PC-3 (cell line): ENCODE measurements at places on chromosomes 5 and 9. TPM values are rescaled to one million over a fixed set of nuclear protein-coding genes. Genes with fewer than 3 reads are reported as not detected.
A peak's percentile ranks its signal among the peaks of the same experiment; 100 is the strongest.

Gene TRIP13
- 56.4 and 69.0 TPM in 2 replicates for total RNA-seq

Gene RASGRF2
- total RNA-seq: 0.18 TPM in 1 of 2 replicates, not detected in the other

Gene SLC6A7
- total RNA-seq: 0.29 and 0.35 TPM in 2 replicates

Gene VLDLR
- 0.81 and 1.2 TPM in 2 replicates for total RNA-seq

Gene NXNL2
- 0.66 TPM in 1 of 2 replicates, not detected in the other for total RNA-seq

DNA sequence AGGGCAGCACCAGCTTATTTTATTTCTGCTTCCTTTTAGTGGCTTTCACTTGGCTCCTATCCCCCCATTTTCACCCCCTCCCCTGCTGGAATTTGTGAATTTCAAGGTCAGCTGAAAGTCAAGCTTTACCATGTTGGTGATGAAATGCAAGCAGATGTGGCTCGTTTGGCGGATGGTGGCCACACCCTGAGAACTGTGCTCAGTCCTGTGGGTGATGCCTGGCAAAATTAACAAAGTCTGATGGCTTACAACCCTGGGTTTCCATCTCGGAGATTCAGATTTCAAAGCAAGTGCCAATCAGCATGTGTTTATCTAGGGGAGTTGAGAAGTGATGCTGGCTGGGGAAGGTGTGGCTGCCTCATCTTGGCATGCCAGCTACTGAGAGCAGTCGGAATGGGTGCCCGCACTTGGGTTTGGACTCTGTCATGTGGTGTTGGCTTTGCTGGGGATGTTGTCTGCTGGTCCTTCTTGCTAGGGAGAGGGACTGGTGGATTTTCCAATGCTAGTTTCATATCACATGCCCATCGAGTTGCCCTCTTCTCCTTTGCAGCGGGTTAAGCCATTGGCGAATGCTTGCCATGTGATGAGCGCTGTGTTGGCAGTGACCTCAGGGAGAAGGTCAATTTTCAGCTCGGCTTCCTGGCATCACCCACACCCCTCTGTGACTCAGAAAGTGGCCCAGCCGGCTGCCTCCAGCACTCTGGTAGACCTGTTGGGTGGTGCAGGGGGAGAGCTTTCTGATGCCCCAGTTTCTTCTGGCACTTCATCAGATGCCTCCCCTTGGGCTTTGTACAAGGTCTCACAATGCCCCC, 77.0 kb upstream of the PITX1 start:
- DNase-seq: peak; percentile 30

DNA sequence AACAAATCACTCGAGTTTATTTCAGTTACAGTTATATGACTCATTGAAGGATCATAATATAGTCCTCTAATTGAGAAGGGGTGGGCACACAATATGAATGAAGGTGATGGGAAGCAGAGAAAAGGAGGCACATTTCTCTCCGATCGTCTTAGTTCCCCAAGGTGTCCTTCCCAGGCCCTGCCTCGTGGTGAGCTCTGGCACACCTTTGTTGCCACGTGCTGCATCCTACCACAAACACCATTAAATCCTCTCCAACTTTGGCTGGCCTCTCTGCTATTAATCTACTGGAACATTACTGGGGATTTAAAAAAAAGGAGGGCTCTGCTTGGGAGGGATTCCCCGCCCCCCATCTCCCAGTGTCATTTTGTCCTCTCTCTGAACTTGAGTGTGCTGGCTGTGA, 42.9 kb downstream of the CDH6 start:
- no peak for DNase-seq

DNA sequence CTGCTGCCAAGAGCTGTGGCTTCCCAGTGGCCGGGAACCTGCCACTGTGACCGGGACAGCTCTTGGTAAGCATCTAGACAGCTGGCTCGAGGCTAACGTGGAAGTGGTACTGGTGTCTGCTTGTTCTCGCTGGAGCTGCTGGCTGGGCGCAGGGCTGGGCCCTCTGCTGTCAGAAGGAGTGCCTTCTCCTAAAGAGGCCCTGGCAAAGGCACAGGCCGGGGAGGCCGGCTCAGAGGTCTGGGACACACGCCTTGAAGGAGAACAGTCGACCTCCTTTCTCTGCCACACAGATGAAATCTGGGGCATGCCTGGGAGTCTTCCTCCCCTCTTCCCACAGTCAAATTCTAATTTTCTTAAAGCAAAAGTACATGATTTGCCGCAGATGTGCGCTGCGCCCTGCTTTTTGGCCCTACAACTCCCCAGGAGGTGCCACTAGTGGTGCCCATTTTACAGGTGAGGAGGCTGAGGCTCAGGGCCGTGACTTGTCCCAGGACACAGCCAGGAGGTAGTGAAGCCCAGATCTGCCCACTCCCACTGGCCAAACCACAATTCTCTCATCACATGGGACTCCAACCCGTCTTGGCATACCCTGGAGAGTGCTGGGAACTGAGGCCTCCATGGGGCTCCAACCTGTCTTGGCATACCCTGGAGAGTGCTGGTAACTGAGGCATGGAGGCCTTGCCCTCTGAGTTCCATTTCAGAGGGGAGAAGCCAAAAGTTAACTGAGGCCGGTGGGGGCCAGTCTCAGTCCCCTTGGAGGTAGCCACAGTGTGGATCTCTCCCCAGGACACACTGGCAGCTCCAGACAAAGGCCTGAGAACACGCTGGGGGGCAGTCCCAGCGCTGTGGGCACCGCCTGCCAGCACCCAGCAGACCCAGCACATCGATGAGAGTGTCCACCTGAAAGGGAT, 12.0 kb upstream of the RXRA start:
- no peak for DNase-seq

GRCh38 chr5:144011388-144011787, 159.1 kb downstream of the YIPF5 start:
- DNase-seq: no peak

GRCh38 chr5:113140837-113141671, 164.5 kb downstream of the DCP2 start:
- DNase-seq: peak; percentile 28

GRCh38 chr5:50744776-50745175, 78.3 kb downstream of the PARP8 start:
- no peak for DNase-seq

- no peak for DNase-seq
These were observed 17.7 kb downstream of the PLGRKT start for GRCh38 chr9:5419987-5420386.

- peak; percentile 84 for DNase-seq
These were observed 45.6 kb downstream of the FOXI1 start for GRCh38 chr5:170151097-170151831.

GRCh38 chr5:154652746-154653417, 102.3 kb upstream of the LARP1 start:
- no peak for DNase-seq

DNA sequence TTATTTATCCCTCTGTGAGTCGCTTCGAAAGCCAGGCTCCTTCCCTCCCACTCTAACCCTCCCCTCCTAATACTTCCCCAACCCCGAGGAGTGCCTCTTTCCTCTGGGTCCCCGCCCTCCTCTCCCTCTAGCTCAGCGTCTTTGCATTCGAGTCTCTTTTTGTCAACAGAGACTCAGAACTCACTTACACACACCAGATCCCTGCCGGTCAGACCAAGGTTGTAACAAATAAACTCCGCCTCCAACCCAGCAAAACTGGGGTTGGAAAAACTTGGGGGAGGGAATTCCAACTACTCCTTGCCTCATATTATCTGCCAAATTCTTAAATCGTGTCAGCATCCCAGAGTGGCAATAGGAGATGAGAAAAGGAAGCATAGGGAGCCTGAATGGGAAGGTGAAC, at the start of gene HTR1A:
TSS of gene HTR1A (minus strand) at position 167 of the 400 bp plus-strand sequence. CDS start 726 bp downstream, outside the sequence.
- no peak for DNase-seq

- DNase-seq: no peak
These were observed 143.1 kb downstream of the FSTL4 start for GRCh38 chr5:133469252-133469651.

DNA sequence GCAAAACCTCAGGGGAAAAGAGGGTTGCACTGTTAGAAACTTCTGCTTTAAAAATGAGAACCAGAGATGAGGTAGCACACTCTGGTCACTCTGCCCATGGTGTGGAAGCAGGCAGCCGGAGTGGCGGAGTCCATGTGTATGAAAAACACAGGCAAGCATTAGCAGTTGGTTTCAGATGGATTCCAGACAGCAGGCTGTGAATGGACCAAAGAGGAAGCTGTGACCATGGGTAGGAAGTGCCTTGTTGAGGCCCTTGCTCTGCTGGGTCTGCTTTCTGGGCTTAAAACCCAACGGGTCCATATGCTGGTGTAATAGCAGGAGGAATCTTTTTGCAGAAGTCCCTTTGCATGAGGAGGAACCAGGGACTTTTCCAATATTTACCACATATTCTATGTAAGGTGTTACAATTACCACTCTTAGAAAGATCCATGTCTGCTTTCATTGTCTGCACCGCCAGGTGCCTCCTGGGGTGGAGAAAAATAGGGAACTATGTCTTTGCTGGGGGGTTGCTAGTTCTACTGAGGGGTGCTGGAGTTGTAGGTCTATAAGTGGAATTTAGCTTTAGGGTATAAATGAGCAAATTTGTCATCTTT, 77.0 kb downstream of the ANKRD55 start:
- DNase-seq: no peak

DNA sequence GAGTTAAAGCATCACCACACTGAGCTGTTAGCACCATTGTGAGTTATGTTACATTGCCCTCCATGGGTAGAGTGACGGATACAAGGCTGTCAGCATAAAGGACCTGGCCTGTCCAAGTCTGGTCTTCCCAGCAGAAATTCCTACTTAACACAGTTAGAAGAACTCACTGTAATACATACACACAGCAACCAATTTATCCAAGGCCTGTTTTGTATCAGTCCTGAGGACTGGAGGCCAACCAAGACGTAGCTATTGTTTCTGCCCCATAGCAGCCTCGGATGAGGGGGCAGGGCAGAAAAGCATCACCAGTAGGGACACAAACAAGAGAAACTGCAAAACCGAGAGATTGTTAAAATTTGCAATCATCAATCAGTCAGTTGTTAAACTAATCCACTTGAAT, 66.0 kb upstream of the CKMT2 start:
- DNase-seq: no peak

GRCh38 chr5:31855134-31856040, 216.5 kb downstream of the PDZD2 start:
- DNase-seq: no peak

GRCh38 chr5:31066655-31067328, 126.7 kb upstream of the CDH6 start:
- no peak for DNase-seq

DNA sequence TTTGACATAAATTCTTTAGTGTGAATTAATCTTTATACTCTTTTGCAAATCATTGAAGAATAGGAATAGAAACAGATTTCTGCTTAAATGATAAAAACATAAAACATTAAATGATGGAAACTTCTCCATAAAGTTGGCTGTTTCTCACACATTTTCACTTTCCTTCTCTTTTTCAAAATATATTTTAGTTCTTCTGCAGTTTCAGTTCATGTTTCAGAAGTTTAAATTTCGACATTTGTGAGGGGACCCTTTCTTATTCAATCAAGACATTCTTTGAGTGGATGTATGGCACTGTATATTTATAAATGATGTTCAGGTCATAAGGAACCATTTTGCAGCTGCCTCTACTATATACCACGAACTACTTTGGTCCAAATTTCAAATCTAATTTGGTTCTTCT, 34.6 kb downstream of the TNFAIP8 start:
- no peak for DNase-seq

GRCh38 chr5:38497946-38498345, 58.5 kb downstream of the LIFR start:
- peak; percentile 52 for DNase-seq

GRCh38 chr9:126802318-126803059, 2.4 kb upstream of the ZBTB43 start:
- DNase-seq: peak; percentile 36

DNA sequence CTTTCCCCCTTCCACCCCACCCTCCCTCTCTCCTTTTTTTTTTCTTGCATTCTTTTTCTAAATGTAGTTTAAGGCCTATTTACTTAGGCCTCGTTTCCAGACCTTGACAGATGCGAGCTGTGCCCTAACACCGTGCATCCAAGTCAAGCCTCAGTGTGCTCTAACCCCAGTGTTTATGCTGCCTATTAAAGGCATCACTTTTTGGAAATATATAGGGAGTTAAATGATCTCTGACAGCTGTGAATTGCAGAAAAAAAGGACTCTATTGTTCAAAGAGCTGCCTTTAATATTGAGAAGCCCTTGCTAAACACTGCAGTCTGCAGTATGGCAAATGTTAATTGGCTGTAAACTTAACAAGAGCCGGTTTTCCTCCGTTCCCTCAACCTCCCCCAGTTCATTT, 270.4 kb upstream of the TUT7 start:
- no peak for DNase-seq

GRCh38 chr5:29367176-29367833, 1826.2 kb upstream of the CDH6 start:
- peak; percentile 49 for DNase-seq

GRCh38 chr9:103713631-103714030, 380.5 kb upstream of the SMC2 start:
- no peak for DNase-seq
